Choroid plexus epithelial cell (primary cell): ENCODE measurements at places on chromosomes 1 and 21.

GRCh38 chr1:93874025-93874651 is 4.9 kb downstream of the DNTTIP2 start:
- peak; percentile 72 for DNase-seq

DNA sequence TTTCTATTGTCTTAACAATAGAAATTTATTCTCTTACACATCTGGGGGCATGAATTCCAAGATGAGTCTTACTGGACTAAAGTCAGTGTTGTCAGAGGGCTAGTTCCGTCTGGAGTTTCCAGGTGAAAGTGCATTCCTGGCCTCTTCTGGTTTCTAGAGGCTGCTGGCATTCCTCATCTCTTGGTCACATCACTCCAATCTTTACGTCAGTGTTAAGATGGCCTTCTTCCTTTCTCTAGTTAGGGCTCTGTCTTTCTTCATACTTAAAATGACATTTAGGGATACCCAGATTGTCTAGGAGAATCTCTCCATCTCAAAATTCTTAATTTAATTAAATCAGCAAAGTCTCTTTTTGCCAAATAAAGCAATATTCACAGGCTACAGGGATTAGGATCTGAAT is 13.3 kb upstream of the PDC start:
- DNase-seq, result peak; percentile 92

DNA sequence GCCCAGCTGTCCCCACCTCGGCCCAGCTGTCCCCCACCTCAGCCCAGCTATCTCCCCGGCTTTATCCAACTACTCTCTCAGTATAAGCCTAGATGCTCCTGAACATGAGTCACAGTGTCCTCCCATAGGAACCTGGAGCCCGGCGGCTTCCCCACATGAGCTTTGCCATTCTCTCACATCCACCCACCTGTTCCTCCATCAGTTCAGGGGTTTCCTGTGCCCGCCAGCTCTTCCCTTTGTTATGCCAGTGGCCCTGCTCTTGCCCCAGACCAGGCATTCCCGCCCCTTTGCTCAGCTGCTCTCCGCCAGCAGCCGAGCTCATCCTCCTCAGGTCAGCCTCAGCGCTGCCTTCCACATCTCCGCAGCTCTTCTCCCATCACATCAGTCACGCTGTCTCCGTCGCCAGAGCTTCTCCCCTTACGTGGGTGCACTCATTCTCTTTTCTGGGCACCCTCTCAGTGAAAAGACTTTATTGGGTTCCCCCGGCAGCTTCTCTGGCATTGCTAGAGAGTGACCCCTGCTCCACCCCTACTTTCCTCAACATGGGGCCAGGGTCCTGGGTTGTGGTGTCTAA is 89.5 kb upstream of the CSF3R start:
- no peak for DNase-seq

DNA sequence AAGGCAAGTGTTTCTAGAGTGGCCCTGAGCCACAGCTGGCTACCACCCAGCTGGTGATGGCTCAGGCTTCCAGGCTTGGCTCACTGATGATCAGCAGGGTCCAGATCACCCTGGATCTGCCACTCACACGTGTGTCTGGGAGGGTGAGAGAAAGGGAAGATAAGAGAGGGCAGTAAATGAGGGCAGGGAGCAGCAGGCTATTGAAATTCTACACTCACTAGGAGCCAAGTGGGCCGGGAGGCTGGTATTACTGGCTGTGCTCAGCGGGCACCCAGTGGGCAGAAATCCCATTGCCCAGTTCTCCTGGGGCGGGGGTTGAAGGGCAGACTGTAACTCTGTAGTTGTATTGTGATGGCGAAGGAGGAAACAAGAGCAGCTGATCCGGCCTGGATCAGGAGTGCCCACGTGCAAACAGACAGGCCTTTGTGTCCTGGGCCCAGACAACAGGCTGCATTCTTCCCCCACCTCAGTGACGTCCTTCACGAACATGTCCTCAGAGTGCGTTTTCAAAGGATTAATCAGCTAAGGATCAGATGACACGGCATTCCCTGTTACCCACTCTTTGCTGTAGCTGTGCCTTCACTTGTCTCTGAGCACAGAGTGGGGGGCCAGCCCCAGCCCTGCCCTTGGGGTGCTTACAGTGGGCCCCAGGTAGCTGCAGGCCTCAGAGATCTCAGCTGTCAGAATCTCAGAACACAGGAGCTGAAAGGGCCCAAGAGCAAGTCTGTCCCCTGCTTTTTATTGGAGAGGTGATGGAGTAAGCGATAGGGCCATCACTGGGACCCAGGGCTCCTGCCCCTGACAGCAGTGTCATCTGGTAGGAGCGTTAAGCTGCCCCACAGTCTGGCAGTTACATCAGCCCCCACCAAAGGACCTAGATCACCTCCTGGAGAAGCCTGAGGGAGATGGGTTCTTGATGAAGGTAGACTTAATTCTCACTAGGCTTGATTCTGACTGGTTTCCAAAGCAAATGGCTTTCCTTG is 60.5 kb downstream of the ATP1A1 start:
- peak; percentile 34 for DNase-seq

DNA sequence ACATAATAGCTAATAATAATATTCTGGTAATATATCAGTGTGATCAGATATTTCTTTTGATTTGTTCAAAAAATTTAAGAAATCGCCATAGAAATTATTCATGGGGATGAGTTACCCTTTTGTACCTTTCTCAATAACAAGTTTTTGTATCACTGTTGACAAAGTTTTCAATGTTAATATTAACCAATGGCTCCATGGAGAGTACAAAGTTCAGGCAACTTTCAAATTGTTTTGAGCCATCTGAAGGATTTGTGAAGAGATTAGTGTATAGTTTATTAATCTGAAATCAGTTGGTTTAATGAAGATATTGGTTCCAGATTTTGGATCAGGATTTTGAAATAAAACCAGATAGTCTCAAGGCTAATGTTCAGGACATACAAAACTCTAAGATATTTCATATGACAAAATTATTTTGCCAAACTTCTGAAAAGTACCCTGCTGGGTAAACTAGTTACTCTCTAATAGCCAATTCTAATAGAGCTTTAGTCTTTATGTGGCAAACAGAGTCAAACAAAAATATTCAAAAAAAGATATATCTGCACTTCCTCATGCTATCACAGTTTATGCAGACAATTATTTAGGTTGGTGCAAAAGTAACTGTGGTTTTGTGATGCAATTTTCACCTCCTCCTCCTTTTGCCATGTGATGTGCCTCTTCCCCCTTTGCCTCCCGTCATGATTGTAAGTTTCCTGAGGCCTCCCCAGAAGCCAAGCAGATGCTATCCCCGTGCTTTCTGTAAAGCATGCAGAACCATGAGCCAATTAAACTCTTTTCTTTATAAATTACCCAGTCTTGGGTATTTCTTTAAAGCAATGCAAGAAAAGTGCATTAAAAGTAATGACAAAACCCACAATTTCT is 1105.0 kb downstream of the PLA2G4A start:
- no peak for DNase-seq
